ENCODE measurements at places on chromosomes 2 and 18. TPM values are rescaled to one million over a fixed set of nuclear protein-coding genes. Genes with fewer than 3 reads are reported as not detected.

RAB17 gene
- 0.25 TPM for polyA plus RNA-seq

NYAP2 gene
- not detected for polyA plus RNA-seq

RGPD3 gene
- 0.10 TPM for polyA plus RNA-seq

- no peak for DNase-seq
Measured at GRCh38 chr2:195656161-195656858, 716 bp upstream of the SLC39A10 start.

TRIM54 gene
- 0.05 TPM for polyA plus RNA-seq

DNA sequence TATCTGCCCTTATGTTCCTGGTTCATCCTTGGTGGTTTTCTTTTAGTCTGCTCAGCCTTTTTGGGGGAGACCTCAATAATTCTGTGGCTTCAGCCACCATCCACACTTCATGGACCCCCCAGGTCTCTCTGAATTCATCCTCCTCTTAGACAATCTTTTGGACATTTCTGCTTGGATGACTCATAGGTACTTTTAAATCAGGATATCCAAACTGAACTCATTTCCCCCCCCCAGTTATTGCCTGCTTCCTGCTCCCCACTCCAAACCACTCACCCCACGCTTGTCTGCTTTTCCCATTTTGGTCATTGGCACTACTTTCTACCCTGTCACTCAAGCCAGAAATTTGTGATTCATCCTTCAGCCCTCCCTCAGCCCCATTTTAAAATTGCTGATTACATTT lies 78.5 kb downstream of the TANC1 start:
- DNase-seq, result no peak

- DNase-seq, result no peak
Measured at GRCh38 chr2:96110621-96111256, 5.6 kb downstream of the ADRA2B start.

CRYBA2 gene
- 0.26 TPM for polyA plus RNA-seq

MARS2 gene
- 2.3 TPM for polyA plus RNA-seq

PROKR1 gene
- polyA plus RNA-seq, result not detected

- no peak for DNase-seq
Measured at GRCh38 chr2:187614756-187615155, 60.5 kb upstream of the TFPI start.

DNA sequence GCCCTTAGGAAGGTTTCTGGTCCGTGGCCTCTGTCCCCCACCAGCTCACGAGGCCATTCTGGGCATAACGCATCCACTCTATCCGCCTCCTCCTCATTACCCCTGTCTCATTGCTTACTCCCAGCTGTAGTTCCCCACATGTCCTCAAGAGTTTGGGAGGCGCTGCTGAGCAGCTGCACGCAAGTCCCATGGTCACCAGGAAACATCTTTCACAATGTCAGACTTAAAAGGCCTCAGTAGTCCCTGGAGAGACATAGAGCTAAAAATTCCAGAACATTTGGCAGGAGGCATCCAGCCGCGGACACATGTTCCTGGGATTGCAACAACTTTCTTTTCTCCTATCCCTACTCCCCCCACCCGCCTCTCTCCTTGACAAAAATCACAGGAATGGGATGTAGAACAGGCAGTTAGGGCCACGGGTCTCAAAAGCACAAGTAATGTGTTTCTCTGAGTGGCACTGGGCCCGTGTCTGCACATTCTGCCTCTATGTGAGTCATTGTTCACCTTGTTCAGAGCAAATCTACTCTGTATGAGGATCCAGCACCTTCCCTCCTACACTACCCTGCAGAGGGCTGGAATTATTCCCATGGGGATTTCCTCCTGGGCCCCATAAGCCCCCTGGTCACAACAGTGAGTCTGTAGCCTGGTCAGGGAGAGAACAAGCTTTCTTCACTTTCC lies 8.1 kb downstream of the LBH start:
- DNase-seq, result no peak

DNA sequence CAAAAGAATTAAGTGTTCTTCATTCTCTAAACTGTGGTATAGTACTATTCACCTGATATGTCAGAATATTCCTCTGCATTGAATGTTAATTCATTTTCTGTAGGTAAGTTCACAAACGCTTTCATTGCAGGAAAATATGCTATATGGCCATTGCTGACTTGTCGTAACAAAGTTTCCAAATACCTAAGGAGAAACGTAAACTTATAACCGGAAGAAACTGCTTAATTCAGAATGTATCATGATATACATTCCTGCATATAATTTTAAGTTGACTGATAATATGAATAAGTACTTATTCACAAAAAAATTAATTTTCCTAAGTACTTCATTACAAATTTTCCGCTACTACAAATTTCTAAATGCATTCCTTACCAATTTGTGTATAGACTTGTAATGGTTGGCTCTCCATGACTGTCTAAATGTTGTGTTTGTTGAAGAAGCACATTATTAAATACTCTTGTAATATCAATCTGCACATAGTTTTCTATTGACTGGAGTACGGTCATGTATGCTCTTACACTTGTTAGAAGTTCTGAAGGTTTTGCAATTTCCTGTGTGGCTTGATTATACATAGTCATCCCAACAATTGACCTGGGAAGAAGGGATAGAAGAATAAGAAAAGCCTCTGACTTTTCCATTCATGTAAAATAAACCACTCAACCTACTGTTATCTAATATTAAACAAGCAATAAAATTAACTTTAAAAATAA lies 85.4 kb downstream of the NCKAP1 start:
- DNase-seq, result no peak

GRCh38 chr2:176088937-176089842 lies 3.3 kb upstream of the HOXD13 start:
- DNase-seq, result no peak

DNA sequence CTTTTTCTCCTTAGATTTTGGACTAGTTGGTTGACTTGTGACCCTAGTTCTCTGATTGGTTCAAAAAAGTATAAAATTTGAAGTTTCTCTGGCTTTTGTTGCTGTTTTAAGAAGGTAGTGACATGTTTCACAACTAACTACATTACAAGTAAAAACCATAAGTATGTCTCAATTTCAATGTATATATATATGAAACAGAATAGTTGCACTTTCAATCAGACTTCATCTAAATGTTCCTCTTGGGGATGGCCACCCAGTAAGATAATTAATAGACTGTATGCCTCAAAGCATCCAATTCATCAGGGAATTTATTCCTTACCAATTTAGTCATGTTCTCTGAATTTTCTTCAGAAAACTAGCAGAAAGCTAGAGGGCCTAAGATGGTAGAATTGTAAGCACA lies 259.7 kb downstream of the RPRM start:
- DNase-seq, result no peak

DLX1 gene
- polyA plus RNA-seq, result 1.4 TPM

DNA sequence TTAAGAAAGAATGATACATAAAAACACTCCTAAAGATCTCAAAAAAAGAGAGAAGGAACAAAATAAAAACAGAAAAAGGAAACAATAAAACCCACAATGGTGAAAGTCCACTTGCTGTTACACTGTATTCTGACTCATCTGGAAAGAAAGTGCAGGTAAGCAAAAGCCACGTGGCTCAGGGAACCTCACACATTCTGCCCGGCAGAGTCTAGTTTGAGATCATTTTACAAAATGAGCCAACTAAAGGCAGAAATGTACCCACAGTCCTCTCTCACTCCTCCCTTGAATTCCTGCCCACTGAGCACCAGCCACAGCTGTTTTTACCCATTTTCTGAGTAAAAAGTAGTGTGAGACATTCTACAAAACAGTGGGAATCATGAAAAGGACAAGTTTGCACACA lies 10.0 kb downstream of the KCNH7 start:
- no peak for DNase-seq

DNA sequence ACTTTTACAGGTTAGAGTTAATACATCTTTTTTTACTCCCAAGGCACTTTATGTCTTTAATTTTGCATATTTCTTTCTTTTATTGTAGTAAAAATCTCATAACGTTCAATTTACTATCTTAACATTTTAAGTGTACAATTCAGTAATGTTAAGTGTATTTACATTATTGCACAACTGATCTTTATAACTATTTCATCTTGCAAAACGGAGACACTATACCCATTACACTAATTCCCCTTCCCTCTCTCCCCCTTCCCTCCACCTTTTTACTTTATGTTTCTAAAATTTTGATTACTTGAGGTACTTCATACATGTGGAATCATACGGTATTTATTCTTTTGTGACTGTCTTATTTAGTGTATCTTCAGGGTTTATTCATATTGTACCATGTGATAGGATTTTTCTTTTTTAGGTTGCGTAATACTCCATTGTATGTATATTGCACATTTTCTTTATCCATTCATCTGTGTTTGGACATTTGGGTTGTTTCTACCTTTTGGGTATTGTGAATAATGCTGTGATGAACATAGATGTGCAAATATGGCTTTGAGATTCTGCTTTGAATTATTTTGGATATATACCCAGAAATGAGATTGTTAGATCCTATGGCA lies 75.0 kb downstream of the ACSL3 start:
- no peak for DNase-seq

GRCh38 chr2:157785200-157785599 lies 90.9 kb downstream of the ACVR1 start:
- DNase-seq, result no peak

- no peak for DNase-seq
Measured at GRCh38 chr2:23658466-23658942, 268.4 kb downstream of the ATAD2B start.

DNA sequence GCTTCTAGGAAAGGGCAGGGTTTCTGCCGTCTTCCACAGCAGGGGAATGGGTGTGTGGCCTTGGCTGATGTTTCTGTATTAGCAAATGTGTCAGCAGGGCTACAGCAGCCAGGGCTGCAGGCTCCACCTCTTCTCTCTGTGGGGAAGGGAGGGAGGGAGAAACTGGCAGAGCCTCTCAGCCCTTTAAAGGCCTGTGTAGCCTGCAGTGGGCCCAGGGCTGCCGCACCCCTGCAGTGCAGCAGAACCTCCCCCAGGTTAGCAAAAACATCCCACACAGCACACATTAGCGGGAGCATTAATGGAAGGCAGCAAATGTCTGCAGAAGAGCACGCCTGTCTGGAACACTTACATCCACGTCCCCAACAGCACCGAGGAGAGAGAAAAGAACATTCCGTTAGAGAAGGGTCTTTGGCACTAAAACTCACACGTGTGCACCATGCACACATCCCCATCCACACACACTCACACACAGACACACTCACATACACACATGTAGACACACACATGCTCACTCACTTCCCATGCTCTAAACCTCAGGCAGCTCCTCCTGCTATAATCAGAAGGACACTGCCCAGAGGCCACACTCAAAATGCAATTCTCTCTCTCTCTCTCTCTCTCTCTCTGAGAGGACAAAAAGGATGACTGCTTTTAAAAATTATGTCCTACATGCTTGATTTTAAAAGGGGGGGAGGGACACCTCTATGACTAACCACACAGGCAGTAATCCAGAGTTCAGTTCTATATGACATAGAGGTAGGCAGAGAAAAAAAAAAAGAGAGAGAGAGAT lies 24.1 kb downstream of the MRPL35 start:
- no peak for DNase-seq

GRCh38 chr2:96116424-96116878 lies at the start of gene ADRA2B:
Gene ADRA2B (minus strand): TSS chr2:96116571. CDS start chr2:96116149, 422 bp downstream.
- DNase-seq, result no peak

DNA sequence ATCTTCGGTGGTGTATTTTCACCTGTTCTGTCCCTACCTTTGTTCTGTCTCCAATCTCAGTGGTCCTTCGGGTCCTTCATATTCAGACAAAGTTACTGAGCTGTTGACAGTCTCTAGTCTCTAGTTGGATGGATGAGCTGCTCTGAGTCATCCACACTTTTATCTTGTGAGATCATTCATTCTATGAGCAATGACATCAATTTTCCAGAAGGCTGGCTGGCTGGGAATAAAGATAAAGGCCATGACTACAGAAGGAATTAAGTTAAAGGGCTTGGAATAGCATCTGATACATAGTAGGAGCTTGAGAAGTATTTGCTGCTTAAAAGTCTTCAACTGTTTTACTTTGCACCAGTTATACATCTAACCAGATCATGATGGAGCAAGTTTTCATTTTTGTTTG lies 43.1 kb upstream of the SLC39A10 start:
- peak; percentile 76 for DNase-seq

- DNase-seq, result no peak
Measured at GRCh38 chr2:191863988-191864387, 17.1 kb upstream of the CAVIN2 start.

DNA sequence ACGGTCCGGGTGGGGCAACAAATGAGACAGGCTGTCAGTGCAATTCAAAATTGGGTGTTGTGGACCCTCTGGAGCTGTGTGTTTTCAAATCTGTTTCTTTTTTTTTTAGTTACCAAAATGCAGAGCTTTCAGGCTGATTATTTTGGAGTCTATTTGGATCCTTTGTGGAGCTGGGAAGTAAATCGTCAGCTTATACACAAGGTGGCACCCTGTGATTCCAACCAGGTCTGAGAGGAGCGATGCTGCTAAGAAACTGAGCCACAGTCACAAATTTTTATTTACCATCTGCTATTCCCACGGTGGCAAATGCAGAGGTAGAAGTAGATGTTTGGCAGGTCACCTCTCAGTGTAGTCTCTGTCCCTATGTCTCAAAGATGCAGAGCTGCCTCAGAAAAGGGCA lies 3.8 kb upstream of the EPC2 start:
- DNase-seq, result no peak

GRCh38 chr2:206936843-206937230 lies 2.5 kb upstream of the CPO start:
- DNase-seq, result no peak

TCF23 gene
- not detected for polyA plus RNA-seq

DNA sequence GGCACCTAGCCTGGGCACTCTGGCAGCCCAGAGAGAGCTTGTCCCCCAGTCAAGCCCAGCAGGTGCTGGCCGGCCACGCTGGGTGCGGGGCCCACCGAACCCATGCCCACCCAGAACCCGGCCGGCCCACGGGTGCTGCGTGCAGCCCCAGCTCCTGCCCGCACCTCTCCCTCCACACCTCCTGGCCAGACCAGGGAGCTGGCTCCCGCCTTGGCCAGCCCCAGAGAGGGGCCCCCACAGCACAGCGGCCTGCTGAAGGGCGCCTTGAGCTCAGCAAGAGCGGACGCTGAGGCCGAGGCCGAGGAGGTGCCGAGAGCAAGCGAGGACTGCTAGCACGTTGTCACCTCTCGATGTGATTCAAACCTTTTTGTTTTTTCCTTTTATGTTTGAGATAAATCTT lies 407.0 kb upstream of the KCNJ3 start:
- DNase-seq, result no peak

DNA sequence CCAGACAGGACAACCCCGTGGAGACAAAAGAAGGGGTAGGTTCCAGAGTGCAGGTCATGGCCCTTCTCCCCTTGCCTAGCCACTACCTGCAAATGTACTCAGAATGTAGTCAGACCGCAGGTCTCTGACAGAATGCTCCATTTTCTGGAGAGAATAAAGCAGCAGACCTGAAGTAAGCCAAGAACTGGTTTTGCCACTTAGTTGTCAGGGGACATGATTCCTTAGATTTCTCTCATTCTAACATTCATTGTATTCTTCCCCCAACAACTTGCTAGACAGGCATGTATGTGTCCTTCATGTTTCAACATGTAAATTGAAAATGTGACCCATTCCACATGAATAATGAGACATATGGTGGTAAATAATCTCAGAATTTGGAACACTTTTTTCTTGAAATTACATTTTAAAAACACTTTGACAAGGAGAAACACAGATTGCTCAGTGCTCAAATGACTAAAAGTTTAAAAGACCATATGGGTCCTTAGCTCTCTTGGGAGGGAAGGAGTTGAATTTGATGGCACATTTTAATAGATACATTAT lies 142.4 kb downstream of the CCBE1 start:
- no peak for DNase-seq

- DNase-seq, result no peak
Measured at GRCh38 chr2:17805717-17806363, 10.4 kb upstream of the MSGN1 start.

GRCh38 chr2:54704688-54705605 lies 18.5 kb upstream of the EML6 start:
- no peak for DNase-seq

- DNase-seq, result peak; percentile 39
Measured at GRCh38 chr2:150938527-150938926, 323.1 kb downstream of the RBM43 start.

ZAP70 gene
- 0.10 TPM for polyA plus RNA-seq
